NCI-H345 (cell line): ENCODE measurements at places on chromosomes 6 and 20.

- DNase-seq = no peak
Measured at GRCh38 chr6:6583836-6584235, 4.7 kb upstream of the LY86 start.

- DNase-seq = no peak
Measured at GRCh38 chr20:61353261-61354000, 101.4 kb downstream of the CDH4 start.

- DNase-seq = no peak
Measured at GRCh38 chr6:1630212-1630770, 20.6 kb downstream of the FOXC1 start.

- peak; percentile 92 for DNase-seq
Measured at GRCh38 chr6:44245912-44246662, 814 bp upstream of the HSP90AB1 start.
